ENCODE measurements at places on chromosomes 2 and 18.

- DNase-seq, result no peak
These were observed 43.3 kb upstream of the AAK1 start for GRCh38 chr2:69686813-69687212.

DNA sequence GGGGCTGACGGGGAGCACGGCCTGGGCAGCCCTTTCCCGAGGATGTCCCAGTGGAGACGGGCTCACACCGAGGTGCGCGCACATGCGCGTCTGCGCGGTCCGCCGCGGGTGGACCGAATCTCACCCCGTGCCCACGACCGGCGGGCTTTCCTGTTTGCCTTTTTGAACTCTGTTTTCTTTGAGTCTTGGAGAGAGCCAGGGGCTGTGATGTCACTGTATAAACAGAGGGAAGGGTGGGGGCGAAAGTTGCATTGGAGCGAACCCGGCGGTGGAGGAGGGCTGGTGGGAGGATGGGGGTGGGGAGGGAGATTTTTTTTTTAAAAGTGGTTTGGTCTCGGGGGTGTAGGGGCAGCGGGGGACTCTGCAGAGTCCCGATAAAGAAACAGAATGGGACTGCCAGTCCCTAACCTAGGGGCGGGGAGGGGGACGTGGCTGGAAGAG is 141.2 kb upstream of the CTAGE1 start:
- DNase-seq, result peak; percentile 41

DNA sequence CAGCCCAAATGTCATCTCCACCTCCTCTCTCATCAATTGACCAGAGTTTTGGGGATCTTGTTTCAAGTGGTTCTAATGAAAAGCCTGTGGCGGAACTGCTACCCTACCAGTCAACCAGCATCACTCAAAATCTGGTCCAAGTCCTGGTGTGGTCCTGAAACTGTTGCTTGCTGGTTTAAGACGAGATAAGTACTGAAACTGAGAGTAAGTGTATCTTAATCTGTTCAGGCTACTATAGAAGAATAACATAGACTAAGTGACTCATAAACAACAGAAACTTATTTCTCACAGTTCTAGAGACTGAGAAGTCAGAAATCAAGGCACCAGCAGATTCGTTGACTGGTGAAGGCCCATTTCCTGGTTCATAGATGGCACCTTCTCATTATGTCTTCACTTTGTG is 879 bp upstream of the GALNT5 start:
- DNase-seq, result no peak

DNA sequence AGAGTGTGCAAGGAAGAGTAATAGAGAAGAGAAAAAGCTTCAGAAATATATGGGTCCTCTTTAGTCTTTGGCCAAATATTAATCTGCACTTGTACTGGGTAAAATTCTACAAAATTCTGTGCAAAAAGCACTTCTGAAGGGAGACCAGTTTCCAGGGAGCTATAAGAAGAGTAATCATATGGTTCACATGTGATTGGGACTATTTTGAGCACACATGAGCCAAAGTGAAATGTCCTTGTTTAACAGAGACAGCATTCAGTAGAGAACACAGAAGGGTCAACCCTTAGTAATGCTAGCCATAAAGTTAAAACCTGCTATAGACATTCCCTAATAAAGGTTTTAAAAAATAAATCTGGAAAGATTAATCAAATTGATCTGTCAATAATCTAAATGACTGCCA is 49.3 kb upstream of the ACVR1C start:
- no peak for DNase-seq

DNA sequence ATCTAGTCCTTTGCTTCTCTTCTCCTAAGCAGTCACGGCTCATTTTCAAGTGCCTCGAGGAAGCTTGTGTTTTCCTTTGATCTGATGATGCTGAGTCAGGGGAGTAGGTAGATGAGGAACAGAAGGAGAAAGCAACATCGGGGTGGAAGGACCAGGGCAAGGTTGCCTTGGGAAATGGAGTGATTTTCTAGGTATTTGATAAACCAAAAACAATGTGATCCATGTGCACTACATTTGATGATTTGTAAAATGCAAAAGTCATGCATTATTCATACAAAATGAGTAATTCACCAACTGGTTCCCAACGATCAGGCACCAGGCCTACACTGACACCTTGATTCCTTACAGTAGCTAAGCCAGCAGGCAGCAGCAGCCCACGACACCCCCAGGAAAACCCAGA is 205.3 kb downstream of the ANAPC1 start:
- no peak for DNase-seq
